ENCODE measurements at places on chromosomes 6 and 20.

DNA sequence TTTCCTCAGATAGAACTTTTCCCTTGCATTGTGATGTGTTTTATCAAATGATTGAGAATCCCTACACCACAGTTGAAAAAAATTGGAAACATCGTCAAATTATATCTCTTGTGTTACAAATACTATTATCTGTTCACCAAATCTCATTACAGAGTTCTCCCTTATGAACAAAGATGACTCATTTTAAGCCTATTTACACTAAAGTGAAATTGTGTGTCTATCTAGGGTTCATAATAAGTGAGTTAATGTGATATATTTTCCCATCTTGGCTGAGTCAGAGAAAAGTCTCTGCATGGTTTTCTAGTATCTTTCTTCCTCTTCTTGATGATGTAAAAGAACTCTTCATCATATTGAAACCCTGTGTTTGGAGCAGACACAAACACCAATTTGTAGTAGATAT lies 1263.3 kb upstream of the EYS start:
- DNase-seq, result no peak

DNA sequence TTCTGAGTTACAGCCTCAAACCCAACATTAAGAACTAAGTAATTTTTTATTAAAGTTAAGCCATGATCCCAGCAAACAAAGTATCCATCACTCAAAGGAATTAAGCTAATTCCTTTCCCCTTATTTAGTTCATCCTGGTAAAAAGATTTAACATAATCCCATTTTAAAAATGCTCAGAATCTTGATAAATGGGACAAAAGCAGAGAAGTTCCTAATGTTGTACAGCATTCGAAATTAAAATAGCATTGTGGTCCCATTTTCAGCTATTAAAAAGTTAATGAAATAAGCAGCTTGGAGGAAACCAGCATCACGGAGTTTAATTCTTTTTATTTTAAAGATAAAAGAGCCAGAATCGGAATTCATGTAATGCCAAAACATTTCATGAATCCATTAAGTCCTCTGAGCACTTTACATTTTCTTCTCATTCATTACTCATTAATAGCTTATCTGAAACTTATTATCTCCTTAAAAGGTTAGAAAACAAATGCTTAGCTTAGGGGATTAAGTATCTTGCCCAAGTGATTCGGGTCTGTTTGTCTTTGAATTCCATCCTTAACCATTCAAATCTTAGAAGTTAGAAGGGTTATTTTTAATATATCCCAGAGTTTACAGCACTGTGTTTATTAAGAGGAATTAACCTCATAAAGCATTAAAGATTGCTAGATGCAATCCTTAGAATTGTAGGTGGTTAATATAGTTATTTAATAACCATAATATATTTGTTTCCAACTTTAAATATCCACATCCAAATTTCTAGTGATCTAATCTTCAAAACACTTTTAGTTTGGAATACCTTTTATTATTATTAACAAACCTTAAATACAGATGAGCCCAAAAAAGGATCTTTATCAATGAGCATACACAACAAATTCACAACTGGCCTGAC lies 11.2 kb downstream of the RBM39 start:
- no peak for DNase-seq

DNA sequence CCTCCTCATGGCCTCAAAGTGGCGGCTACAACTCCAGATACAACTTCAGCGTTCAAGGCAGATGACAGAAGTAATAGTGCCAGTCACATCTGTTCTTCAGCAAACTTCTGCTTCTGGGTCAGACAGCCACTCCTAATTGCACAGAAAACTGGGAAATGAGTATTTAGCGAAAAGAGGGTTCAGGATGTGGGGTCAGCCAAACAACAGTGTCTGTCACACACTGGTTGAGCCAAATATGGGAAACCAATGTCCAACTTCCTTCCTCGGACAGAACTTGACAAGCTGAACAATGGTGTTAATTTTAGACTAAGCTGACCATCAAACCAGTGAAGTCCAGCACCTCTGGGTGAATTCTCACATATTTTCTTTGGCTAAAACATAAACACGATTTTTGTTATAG lies 22.1 kb downstream of the NUDT3 start:
- DNase-seq, result no peak

- no peak for DNase-seq
Measured at GRCh38 chr6:147390909-147391536, 117.5 kb upstream of the SAMD5 start.

DNA sequence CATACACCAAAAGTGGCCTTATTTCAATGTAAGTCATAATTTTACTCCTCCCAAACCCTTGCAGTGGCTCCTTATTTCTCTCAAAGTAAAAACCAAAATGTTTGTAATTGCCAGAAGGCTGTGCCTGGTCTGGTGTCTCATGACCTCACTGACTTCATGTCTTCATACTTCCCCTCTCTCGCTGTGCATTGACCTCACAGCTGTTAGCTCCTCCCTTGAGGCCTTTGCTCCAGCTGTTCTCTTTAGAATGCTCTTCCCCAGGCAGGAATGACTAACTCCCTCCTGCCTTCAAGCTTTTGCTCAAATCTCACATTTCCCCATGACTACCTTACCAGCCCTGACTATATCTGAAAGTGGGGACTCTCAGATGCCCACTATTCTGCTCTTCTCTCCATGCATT lies 83.3 kb downstream of the MTFR2 start:
- no peak for DNase-seq

DNA sequence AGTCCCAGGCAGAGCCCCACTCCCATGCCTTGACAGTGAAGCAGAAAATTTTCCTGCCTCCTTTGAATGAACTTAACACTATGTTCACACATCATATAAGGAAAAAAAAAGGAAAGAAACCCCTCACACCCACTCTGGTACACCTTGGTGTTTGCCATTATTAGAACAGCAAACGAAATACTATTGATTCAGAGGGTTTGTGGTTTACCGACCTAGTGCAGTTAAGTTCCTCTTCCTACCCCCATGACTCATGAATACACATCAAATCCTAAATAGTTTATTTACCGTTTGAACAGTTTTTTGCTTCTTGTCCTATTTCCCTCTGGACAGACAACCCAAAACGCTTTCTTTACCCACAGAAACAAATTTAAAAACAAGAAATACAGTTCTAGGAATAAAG lies 237.7 kb downstream of the FOXA2 start:
- DNase-seq, result no peak

All from activated T-cell treated with anti-CD3 and anti-CD28 coated beads for 48 hours (primary cell).